Heart left ventricle (tissue), 16 donors: ENCODE measurements at places on chromosomes 1 and 21. TPM values are rescaled to one million over a fixed set of nuclear protein-coding genes. Genes with fewer than 3 reads are reported as not detected.

PTGER3 gene
- 11.6 TPM for total RNA-seq

CYP4B1 gene
- total RNA-seq, result 8.3 TPM

AMPD2 gene
- 9.6 TPM for total RNA-seq

LRRC71 gene
- 0.27 TPM for total RNA-seq

ELF3 gene
- total RNA-seq, result 0.69 TPM

ANKRD35 gene
- 0.56 TPM for total RNA-seq
